ENCODE measurements at places on chromosomes 11 and 22.

- no peak for DNase-seq
These were observed 44.5 kb downstream of the RAB6A start for GRCh38 chr11:73716153-73717056.

- no peak for DNase-seq
These were observed 31.9 kb upstream of the TP53I11 start for GRCh38 chr11:44982496-44983062.

DNA sequence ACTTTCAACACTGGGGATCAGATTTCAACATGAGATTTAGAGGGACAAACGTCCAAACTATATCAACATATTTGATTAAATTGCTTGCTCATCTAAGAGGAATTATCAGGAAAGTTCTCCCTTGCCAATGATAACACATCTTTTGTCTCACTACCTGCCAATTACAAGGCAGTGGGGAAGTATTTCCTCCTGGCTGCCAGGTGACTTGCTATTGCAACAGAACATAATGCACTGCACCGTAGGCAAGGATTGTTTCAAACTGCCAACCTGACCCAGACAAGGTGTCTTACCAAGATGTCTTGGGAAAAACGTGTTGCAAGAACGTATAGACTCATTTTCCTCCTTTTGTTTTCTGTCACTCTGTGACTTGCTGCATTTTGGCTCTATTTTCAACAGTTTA, 711.6 kb downstream of the METTL15 start:
- DNase-seq = no peak

GRCh38 chr22:49508561-49508960, 319.1 kb downstream of the BRD1 start:
- no peak for DNase-seq

DNA sequence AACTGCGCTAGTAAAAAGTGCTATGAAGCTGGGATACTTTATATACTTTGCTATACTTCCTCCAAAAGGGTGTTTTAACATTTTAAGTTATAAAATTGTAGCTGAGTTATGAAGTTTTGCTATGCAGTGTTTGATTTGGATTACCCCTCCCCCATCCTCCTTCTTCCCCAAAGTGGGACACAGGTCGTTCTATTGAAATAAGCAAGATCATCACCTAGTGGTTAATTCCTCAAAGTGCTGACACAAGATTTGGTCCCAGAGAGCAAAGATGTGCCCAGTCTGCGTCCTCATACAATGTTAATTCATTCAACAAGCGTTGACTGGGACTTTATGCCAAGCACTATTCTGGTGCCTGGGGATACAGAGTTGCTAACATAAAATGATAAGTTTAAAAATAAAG, 78.5 kb downstream of the SPON1 start:
- DNase-seq = no peak

GRCh38 chr11:113579292-113579940, 104.2 kb upstream of the DRD2 start:
- DNase-seq = no peak

DNA sequence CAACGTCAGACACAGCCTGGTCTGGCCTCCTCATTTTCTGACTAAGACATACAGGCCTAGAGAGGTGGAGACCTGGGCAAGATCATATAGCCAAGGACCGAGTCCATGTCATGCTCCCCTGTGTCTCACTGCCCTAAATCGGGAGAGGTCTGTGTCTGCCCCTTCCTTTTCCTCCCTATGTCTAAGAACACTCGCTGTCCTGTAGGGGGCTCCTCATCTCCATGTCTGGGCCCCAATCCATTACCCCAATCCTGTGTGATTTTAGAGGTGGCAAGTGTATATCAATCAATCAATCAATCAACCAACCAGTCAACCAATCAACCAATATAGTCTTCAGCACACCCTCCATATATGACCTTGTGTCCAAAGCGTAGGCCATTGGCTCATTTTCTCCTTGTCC, 125.7 kb downstream of the KIRREL3 start:
- no peak for DNase-seq

GRCh38 chr11:70071996-70072395, 6.1 kb upstream of the ANO1 start:
- no peak for DNase-seq

DNA sequence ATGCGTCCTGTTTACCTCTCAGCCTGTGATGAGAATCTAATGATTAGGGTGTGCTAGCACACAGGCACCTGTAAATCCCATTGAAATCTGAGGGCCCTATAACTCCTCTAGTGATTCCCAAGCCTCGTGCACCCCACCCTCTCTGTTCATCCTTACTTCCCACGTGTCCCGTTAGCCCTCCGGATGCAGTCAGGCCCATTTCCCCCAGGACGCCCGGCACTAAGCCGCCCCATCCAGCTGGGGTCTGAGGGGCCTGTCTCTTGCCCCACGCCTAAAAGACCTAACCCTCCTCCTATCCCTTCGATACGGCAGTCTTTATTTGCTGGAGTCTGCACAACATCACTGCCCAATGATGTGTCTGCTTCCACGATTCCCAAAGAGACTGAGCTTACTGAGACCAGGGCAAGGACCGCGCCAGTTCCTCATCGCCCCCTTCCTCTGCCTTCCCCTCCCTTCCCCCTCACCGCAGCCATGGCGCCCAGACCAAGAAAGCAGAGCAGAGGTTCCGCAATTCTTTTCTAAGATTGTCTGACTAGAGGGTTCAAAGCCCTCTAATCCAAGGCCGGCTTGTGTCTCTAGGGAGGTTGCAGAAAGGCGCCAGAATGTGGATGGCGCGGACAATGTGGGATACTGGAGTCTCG, 1.1 kb upstream of the FADS2 start:
- no peak for DNase-seq

DNA sequence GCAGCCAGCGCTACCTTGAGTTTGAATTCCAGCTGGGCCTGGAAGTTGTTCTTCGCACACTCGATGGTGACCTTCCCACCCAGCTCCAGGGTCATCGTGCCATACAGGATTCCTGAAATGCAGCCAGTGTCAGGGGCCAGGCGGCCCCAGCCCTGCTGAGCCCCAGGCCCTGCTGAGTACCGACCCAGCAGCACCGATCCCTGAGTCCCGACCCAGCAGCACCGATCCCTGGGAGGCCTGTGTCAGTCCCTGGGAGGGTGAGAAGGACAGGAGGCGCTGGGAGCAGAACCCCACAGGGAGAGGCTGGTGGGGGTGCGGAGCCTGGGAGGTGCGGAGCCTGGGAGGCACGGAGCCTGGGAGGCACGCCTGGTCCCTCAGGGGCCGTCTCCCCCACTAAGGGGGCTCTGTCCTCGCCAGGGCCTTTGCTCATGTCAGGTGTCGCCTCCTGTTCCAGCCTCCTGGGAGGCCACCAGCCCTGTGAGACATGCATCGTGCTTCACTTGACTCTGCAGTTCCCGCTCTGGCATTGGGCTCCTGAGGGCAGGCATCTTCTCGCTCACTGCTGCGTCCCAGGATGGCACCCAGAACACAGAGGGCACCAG, 37.1 kb upstream of the CARS1 start:
- DNase-seq = no peak

GRCh38 chr11:9320047-9320446, 5.7 kb upstream of the TMEM41B start:
- no peak for DNase-seq

DNA sequence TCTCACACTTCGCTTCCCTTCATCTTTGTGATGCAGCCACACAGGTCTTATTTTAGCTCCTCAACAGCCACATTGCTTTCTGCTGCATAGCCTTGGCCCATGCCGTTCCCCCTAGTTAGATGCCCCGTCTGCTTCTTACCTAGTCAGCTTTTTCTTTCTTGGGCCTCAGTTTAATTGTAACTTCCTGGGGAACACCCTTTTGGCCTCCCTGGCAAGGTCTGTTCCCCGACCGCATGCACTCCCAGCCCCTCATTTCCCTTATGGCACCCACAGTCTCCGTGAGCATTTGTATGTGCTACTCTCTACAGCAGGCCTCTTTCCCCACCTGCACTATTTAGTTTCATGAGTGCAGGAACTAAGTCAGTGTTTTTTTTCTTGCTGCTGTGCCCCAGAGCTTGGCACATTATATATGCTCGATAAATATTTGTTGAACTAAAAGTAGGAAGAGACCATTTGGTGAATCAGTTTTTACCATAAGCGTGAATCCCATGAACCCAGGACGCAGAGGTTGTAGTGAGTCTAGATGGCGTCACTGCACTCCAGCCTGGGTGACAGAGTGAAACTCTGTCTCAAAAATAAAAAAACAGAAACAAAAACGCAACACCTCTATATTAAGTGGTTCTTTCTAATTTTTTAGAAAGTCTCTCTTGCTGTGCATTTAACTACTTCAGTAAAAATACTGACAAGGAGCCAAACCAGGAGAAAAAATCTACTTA, 38.5 kb downstream of the TNRC6B start:
- DNase-seq = no peak

GRCh38 chr22:29882716-29883044, 294 bp upstream of the MTMR3 start:
- DNase-seq = no peak

GRCh38 chr11:117010808-117011540, 87.3 kb downstream of the SIK3 start:
- peak; percentile 25 for DNase-seq

- DNase-seq = no peak
These were observed 70.2 kb upstream of the PPARA start for GRCh38 chr22:46079861-46080821.

- no peak for DNase-seq
These were observed 236.7 kb downstream of the BRD1 start for GRCh38 chr22:49590851-49591445.
